ENCODE measurements at places on chromosomes 6 and 20. TPM values are rescaled to one million over a fixed set of nuclear protein-coding genes. Genes with fewer than 3 reads are reported as not detected.

- no peak for DNase-seq
These were observed 7.6 kb downstream of the POLR1C start for GRCh38 chr6:43524483-43524961.

DNA sequence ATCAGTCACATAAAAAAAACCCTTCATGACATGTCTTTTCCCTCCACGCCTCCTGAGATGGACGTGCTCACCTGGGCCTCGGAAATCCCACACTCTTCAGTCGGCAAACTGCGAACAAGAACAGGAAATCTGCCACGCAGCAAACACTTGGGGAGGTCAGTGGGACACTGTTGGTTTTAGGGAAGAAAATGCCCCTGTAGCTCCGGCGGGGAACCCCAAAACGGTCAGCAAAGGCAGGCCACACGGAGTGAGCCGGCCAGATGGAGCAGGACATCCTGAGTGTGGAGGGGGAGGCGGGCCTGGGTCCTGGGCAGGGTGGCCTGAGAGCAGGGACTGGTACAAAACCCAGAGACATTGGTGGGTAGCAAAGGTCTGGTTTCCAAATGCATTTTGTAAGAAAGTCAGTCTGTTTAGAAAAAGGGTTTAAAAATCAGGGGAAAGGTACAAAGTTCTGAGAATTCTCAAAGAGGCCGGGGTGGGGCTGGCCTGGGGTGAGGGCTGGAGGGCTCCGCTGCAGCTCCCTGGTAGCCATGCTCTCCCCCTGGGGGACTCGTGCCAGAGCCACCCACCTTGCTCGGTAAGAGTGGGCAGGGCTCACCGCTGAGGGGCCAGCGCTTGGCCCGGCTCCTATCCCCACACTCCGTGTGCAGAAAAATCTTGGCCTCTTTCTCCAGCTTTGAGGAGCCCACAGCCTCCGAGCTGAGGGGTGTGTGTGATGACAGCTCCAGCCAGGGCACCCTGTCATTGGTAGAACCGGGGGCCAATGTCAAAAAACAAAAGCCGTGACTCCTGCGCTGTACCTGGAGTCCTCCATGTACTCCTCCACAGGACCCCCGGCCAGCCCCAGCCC lies 5.2 kb downstream of the SLC2A4RG start:
- no peak for DNase-seq

DNA sequence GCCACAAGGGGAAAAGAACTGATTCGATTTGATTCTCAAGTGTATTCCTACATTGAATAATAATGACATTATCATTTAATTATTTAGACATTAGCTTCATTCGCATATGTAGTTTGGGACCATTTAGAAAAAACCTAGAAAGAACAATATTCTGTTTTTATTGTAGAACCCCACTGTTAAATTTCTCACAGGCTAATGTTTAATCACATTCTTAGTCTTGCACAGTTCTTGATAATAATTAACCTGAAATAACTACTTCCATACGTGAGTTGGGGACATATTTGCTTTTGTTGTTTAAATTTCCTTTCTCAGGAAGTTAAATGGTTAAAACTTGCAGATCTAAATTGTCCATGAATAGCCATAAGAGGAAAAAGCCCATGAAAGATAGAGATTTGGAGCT lies 275.2 kb downstream of the TFAP2B start:
- no peak for DNase-seq

PMEPA1 gene
- 67.5 TPM for polyA plus RNA-seq

CST7 gene
- polyA plus RNA-seq, result not detected

- peak; percentile 42 for DNase-seq
These were observed 81.7 kb upstream of the NFATC2 start for GRCh38 chr20:51624157-51624731.

DNA sequence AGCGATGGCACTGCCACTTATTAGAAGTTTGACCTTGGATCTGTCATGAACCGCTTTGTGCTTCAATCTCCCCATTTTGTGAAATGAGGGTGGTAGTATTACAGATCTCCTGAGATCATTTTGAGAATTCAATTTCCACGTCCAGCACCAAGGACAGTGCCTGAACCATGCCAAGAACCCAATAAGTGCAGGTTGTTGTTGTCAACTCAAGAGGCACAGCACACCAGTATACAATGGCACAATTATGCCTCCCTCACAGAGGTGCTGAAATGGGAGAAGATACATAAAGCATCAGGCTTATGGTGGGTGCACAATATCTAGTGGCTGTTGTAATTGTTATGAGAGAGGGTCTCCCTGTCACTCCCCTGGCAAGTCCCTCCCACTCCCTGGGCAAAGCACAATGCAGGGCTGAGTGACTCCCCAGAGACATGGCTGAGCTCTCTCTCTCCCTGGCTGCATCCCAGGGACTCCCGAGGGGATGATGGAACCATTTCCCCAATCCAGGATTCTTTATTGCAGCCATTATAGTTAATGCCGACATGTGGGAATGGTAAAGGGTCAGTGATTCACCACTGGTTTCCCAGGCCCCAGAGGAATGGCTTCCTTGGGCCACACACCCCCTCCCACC lies 78.7 kb downstream of the CDH22 start:
- DNase-seq, result no peak

DNA sequence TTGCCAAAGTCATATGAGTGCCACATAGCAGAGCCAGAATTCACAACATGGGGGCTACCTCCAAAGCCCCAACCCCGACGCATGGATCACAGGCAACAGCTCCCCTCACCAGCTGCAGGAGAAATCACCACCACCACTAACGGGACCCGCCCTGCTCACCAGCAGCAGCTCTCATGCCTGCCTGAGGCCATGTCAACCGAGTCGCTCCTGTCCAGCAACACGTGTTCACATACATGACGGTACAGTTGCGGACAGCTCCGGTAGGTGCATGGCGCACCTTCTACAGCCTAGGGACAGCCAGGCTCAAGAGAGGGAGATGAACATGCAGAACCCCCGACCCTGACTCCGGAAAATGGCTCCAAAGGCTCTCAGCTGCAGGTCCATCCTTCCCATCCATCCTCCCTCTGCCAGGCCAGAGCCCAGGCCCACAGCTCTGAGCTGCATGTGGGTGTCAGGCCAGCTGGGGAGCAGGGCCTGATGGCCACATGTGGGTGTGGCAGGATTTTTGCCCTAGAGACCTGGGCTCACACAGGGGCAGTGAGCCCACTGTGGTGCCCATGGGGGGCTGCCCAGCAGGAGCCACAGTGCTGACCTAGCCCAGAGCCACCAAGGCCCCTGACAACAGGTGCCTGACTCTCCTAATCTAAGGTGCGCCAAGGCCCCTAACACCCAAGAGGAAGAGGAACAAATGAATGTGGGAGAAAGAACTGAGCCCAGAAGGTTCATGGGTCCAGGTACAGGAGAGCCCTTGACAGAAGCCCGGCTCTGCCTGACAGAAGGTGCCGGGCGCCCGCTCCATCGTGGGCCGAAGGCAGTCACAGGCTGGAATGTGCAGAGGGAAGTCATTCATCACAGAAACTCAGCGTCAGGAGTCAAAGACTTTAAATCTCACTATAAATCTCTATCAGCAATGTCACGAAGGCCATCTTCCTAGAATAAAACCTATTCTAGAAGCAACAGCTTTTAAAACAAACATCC lies 10.5 kb downstream of the RPS6KA2 start:
- DNase-seq, result no peak

BCAS1 gene
- not detected for polyA plus RNA-seq

PRICKLE4 gene
- 0.25 TPM for polyA plus RNA-seq

RAD21L1 gene
- polyA plus RNA-seq, result not detected

- DNase-seq, result no peak
These were observed 6.2 kb downstream of the JPH2 start for GRCh38 chr20:44180814-44181213.

IL17F gene
- polyA plus RNA-seq, result not detected

DNA sequence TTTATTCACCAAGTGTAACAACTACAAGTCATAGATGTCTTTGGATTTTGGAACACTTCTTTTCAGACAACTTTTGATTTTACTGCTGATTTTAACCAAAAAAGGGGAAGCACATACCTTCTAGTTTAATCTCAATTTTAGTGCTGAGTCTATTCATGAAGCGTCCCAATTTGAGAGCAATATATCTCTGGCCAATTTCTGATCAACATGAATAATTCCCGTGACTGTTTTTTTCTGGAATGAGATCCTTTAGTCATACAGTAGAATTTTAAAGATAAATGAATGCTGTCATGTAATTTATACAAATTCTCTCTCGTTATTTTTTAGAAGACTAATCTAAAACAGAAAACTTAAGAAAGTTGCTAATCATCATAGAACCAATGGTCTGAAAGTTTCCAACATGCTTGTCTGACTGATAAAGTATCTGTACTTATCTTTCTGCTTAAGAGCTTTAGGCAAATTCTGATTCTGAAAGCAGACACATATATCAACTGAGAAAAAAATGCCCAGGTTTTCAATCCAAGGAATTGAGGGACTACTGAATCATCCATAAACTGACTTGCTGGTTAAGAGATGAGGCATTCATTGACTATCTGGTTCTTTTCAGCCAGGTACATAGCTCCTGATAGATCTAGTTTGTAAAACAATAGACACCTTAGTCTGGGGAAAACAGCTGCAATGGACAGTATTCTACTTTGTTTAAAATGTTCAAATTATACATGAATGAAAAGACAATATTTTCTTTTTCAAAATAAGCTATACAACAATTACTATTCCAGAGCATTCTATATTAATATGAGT lies 657.5 kb downstream of the RFPL4B start:
- peak; percentile 15 for DNase-seq

- DNase-seq, result peak; percentile 79
These were observed 1.5 kb upstream of the MSH5 start for GRCh38 chr6:31737991-31738979.

DNA sequence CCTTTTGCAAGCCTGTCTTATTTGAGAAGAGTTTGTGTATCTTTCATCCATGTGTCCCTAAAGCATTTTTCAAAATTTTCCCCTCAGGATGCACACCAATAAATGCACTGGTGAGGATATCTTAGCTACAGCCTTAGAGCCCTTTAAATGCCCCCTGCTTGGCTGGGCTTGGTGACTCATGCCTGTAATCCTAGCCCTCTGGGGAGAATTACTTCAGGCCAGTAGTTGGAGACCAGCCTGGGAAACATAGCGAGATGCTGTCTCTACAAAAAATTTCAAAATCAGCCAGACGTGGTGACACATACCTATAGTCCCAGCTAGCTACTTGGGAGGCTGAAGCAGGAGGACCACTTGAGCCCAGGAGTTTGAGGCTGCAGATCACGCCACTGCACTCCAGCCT lies 33.8 kb upstream of the PLCB4 start:
- DNase-seq, result peak; percentile 13

GRCh38 chr20:46375771-46376170 lies 30.6 kb downstream of the ELMO2 start:
- peak; percentile 41 for DNase-seq

GRCh38 chr20:41746635-41747034 lies 128.5 kb upstream of the CHD6 start:
- peak; percentile 3 for DNase-seq

RPP21 gene
- polyA plus RNA-seq, result 45.2 TPM

GRCh38 chr6:69246983-69247382 lies 549.8 kb downstream of the LMBRD1 start:
- DNase-seq, result no peak

GRCh38 chr6:31706599-31706998 lies at the start of gene LY6G6F:
LY6G6F (plus strand) TSS chr6:31706866; CDS start chr6:31706907, 41 bp downstream.
- DNase-seq, result no peak

GRCh38 chr20:5748246-5748645 lies 2.0 kb upstream of the SHLD1 start:
- DNase-seq, result no peak

DNA sequence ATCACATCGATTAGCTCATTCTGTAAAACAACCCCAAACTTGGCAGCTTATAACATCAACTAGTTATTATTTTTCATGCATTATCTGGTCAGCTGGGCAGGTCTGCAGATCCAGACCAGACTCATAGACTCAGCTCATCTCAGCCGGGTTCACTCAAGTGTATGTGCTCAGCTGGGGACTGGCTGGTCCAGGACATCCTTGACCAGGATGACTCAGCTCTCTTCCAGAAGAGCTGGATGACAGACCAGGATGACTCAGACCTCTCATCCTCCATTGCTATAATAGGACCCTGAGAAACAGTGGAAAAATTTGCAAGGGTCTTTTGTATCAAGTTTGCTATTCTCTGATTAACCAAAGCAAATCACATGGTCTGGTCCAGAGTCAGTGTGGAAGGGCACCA lies 312.5 kb upstream of the PLCB4 start:
- peak; percentile 23 for DNase-seq

DNA sequence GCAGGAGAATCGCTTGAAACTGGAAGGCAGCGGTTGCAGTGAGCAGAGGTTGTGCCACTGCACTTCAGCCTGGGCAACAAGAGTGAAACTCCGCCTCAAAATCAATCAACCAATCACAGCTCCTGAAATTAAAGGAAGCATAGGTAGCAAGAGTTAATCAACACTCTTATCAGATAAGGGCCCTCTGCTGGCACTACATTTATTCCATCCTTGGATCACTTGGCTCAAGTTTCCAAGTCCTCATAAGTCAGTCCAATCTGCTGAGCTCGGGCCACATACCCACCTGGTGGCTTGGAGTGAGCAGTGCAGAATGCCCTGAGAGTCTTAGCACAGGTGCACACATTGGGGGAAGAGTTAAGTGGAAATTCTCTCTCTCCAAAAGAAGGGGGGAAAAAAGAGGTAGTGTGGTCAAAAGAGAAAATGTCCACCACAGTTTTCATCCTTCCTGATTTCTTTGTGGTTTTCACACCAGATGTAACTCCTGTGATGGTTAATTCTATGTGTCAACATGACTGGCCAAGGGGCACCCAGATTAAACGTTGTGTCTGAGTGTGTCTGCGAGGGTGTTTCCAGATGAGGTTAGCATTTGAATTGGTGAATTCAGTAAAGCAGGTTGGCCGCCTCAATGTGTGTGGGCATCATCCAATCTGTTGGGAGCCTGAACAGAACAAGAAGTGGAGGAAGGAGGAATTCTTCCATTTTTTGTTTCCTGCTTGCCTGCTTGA lies 14.2 kb upstream of the FAM8A1 start:
- peak; percentile 27 for DNase-seq

FKBP1A gene
- polyA plus RNA-seq, result 522 TPM

Measured in mammary epithelial cell (primary cell).